Neural progenitor cell (in vitro differentiated cells): ENCODE measurements at places on chromosomes 5 and 9. TPM values are rescaled to one million over a fixed set of nuclear protein-coding genes. Genes with fewer than 3 reads are reported as not detected.

SELENOP gene
- total RNA-seq: 1.4 and 2.0 TPM in 2 replicates

SLC6A19 gene
- not detected in 2 replicates for total RNA-seq

SLC6A18 gene
- not detected in 2 replicates for total RNA-seq

CDC20B gene
- not detected in 2 replicates for total RNA-seq

ANKRD18B gene
- total RNA-seq: 10.3 and 14.7 TPM in 2 replicates

PTGDS gene
- total RNA-seq: not detected in 2 replicates

RASEF gene
- total RNA-seq: 0.21 and 0.87 TPM in 2 replicates
